GM23248 (cell line): ENCODE measurements at places on chromosomes 4 and X. TPM values are rescaled to one million over a fixed set of nuclear protein-coding genes. Genes with fewer than 3 reads are reported as not detected.

- DNase-seq, result no peak
- H3K4me3 ChIP-seq, result no peak overlapping the region
- H3K27me3 ChIP-seq, result no peaks in the 10 kb centered on the region
- H3K4me1 ChIP-seq, result no peaks in the 10 kb centered on the region
- H3K27ac ChIP-seq, result no peak overlapping the region
- H3K36me3 ChIP-seq, result no peaks in the 10 kb centered on the region
Measured at GRCh38 chr4:87317527-87317926, 5.2 kb downstream of the HSD17B13 start.

The PASD1 gene
- not detected in 2 replicates for total RNA-seq

DNA sequence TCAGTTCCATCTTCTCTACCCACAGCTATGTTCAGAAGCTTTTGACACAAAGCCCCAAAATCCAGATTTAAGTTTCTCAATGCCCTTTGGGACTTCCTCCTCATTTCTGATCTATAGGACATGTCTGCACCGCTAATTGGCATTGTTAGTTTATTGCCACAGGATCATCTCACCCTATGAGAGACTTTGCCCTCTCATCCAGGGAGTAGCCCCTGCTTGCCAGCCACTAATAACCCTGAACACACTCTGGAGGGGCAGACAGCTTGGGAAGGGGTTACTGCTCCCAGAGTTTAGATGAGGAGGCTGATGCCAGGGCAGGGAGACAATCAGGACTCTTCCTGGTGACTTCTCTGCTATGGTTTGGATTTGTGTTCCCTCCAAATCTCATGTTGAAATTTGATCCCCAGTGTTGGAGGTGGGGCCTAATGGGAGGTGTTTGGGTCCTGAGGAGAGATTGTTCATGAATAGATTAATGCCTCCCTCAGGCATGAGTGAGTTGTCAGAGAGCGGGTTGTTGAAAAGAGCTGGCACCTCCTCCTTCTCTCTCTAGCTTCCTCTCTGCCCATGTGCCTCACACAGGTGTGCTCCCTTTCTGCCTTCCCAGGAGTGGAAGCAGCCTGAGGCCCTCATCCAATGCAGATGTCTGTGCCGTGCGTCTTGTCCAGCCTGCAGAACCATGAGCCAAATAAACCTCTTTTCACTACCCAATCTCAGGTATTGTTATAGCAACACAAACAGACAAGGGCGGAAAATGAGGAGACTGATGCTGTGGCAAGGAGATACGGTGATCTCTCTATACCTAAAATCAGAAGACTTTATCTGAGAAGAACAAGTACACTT, 3.6 kb upstream of the SCARB2 start:
- no peaks in the 10 kb centered on the region for H3K27me3 ChIP-seq
- DNase-seq, result no peak
- H3K4me3 ChIP-seq, result no peak overlapping the region
- peaks cover 20% of the 10 kb centered on the region for H3K4me1 ChIP-seq
- no peak overlapping the region for H3K27ac ChIP-seq
- no peaks in the 10 kb centered on the region for H3K36me3 ChIP-seq

The ASIC5 gene
- not detected in 2 replicates for total RNA-seq
